Tibial nerve (tissue), 4 donors: ENCODE measurements at places on chromosomes 13 and 19. TPM values are rescaled to one million over a fixed set of nuclear protein-coding genes. Genes with fewer than 3 reads are reported as not detected.
A peak's percentile ranks its signal among the peaks of the same experiment; 100 is the strongest.

- peaks cover 26% of the 10 kb centered on the region for H3K4me1 ChIP-seq
- peak overlapping the region; percentile 17 for H3K27ac ChIP-seq
- DNase-seq, result peak; percentile 71
- H3K4me3 ChIP-seq, result peak overlapping the region; percentile 21
- no peaks in the 10 kb centered on the region for H3K36me3 ChIP-seq
These were observed 26.3 kb downstream of the DCAF15 start for GRCh38 chr19:13978351-13979243.

GRCh38 chr13:82036602-82037001 is 1695.7 kb upstream of the SPRY2 start:
- no peaks in the 10 kb centered on the region for H3K4me1 ChIP-seq
- DNase-seq, result no peak
- no peak overlapping the region for H3K27ac ChIP-seq
- H3K27me3 ChIP-seq, result no peaks in the 10 kb centered on the region
- H3K4me3 ChIP-seq, result no peak overlapping the region

ZNF304 gene
- total RNA-seq, result 5.9 TPM

TMIGD2 gene
- 7.9 TPM for total RNA-seq
